Activated effector memory CD4-positive, alpha-beta T cell treated with Interleukin-2 at 50 U/mL for 16 hours (primary cell): ENCODE measurements at places on chromosomes 1 and 21.

DNA sequence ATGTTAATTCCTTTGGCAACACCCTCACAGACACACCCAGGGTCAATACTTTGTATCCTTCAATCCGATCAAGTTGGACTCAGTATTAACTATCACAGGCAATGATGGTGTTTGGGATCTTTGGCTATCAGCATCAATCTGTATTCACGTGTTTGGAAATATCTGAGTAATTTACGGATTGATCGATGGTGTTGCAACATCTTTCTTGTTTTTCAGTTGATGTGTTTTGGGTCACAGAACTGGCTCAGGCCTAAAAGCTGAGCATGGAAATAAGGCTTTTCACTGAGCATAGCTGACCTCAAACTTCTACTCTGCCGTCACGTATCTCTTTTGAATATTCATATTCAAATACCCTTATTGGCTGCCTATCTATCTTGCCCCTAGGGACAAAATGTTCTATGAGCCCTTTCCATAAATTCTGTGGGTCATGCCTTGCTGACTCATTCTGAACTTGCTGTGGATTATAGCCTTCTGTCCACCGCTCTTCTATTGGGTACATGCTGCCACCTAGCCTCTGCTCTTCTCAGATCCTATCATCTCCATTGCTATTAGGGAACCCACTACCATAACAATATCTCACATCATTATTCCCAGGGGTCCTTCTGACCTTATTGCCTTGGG is 156.0 kb downstream of the PDE4B start:
- no peak for DNase-seq

GRCh38 chr1:6329851-6330250 is 63.7 kb downstream of the ACOT7 start:
- DNase-seq, result no peak

DNA sequence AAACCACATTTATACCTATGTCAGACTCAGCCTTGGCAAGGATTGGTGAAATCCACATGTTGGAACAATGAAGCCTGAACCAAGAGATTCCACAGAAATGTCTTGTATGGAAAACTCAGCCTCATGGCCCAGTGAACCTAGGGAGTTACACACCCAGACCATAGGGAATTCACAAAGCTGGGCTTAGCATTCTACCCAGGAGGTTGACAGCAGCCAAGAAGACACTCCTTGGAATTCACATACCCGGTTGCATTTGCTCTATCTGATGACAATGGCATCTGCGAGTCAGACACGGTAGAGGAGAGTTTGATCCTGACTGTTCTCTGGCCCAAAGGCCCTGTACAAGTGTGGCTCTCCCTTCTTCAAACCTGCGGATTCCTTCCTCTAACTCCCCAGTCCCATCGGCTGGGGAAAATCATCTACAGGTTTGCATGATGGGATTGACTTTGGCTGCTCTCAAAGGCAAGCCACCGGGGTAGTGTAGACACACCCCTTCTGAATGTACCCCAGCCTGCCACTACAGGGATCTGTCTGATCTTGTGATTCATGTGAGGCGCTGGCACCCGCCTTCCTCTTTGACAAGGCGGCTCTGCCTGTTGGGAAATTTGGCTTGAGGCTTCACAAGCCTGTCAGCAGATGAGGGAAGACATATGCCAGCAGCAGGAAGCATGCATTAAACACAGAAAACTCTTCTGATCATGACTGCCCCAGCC is 297.3 kb upstream of the KAZN start:
- DNase-seq, result no peak

GRCh38 chr1:209527993-209528717 is 55.4 kb upstream of the CAMK1G start:
- no peak for DNase-seq

DNA sequence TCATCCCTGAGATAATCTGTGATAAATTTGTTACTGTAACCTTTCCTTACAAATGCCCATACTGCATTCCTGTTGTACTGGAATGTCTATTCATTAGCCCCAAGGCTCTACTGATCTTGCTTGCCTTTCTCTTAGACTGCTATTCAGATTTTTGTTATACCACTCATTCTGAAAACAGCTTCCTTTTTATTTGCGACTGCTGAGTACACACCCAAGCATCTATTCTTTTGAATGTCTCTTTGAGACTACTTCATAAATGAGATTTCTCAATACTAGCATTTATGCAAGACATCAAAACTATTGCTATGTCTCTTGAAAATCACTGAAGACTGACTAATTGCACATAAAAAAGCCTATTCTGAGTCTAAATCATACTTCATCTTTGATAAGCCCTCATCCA is 38.6 kb downstream of the DENND1B start:
- no peak for DNase-seq

GRCh38 chr21:17758683-17759082 is 60.5 kb downstream of the C21orf91 start:
- no peak for DNase-seq

- DNase-seq, result no peak
These were observed 5.8 kb downstream of the PLA2G2A start for GRCh38 chr1:19973616-19974015.
